ENCODE measurements at places on chromosomes 3 and 15.

GRCh38 chr3:197615430-197615829 is 59.7 kb upstream of the BDH1 start:
- no peak overlapping the region for H3K4me3 ChIP-seq
- H3K36me3 ChIP-seq, result peaks cover 62% of the 10 kb centered on the region
- H3K27me3 ChIP-seq, result no peaks in the 10 kb centered on the region

GRCh38 chr15:82730022-82730530 is 20.4 kb upstream of the AP3B2 start:
- no peak overlapping the region for H3K27ac ChIP-seq
- no peaks in the 10 kb centered on the region for H3K36me3 ChIP-seq
- H3K4me3 ChIP-seq, result no peak overlapping the region

GRCh38 chr3:98402507-98402906 is 12.0 kb downstream of the OR5K3 start:
- DNase-seq, result no peak
- H3K4me3 ChIP-seq, result no peak overlapping the region
- H3K27me3 ChIP-seq, result no peaks in the 10 kb centered on the region

DNA sequence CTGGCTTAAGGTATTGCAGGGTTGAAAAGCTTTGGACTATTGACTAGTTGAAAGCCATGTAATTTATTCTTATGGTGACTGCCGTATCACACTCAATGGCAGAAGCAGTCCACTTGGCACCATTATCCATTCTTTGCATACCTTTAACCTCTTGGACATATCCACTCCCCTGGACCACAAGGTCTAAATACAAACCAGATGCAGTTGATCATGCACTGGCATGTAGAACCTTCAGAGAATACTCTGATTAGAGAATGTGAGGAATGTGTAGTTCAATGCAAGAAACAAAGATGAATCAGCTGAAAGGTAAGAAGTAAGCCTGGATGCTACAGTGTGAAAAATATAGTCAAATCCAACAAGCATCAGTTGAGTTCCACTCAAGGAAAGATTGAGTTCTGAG is 93.1 kb downstream of the FRMD5 start:
- DNase-seq, result no peak
- H3K4me3 ChIP-seq, result no peak overlapping the region
- H3K36me3 ChIP-seq, result no peaks in the 10 kb centered on the region
- no peaks in the 10 kb centered on the region for H3K27me3 ChIP-seq
- no peak overlapping the region for H3K27ac ChIP-seq
- no peaks in the 10 kb centered on the region for H3K4me1 ChIP-seq

DNA sequence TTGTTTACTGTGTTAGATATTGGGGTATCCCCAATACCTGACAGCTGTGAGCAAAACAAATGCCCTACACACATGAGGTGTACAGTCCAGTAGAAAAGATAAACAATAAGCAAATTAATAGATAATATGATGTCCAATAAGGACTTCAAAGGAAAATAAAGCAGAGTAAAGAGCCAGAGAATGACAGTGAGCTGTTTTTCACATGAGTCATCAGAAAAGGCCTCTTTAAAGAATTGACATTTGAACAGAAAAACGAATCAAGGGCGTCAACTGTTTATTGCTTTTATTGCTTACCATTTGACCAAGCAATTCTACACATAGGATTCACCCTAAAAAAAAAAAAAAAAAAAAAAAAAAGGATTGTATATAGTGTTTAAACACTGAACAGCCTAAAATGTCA is 96.6 kb upstream of the FLNB start:
- no peak overlapping the region for H3K4me3 ChIP-seq
- H3K36me3 ChIP-seq, result peaks cover 64% of the 10 kb centered on the region
- H3K27ac ChIP-seq, result peak overlapping the region; percentile 43
- H3K27me3 ChIP-seq, result no peaks in the 10 kb centered on the region
- H3K4me1 ChIP-seq, result peaks cover 35% of the 10 kb centered on the region

DNA sequence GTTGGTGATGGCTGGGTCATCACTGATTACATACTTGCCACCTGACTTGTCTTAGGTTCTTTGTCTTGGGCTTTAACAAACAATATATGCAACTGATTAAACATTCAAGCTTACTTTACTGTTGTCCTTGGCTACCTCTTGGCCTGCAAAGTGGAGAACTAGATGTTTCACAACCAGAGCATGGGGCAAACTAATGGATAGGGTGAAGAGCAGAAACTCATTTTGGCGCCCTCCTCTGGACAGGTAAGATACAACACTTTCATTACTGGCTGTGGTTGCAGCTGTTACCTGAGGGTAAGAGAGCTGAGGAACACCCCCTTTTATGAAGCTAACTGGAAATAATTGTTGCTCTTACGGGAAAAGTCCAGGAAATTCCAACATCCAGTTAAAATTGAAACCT is 262.1 kb downstream of the NAALADL2 start:
- H3K4me1 ChIP-seq, result no peaks in the 10 kb centered on the region
- H3K36me3 ChIP-seq, result no peaks in the 10 kb centered on the region
- no peak for DNase-seq
- no peak overlapping the region for H3K4me3 ChIP-seq
- H3K27ac ChIP-seq, result no peak overlapping the region

DNA sequence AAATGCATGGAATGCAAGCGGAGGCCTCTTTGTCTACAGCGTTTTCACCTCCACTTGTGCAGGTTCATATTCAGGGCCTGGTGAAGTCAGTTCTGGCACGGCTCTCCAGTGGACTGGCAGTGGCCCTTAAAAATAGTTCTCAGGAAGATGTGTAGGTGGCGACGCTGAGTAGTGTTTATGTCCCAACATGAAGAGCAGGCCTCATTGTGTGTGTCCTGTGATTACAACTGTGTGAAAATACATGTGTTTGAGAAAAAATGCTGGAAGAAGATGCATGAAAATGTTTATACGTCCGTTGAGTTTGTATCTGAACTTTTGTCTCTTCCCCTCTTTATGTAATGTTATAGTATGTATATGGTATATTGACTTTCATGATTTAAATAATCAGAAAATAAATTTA is 7.2 kb downstream of the LIPC start:
- peaks cover 18% of the 10 kb centered on the region for H3K4me1 ChIP-seq
- no peak for DNase-seq
- no peak overlapping the region for H3K4me3 ChIP-seq
- no peaks in the 10 kb centered on the region for H3K36me3 ChIP-seq
- no peak overlapping the region for H3K27ac ChIP-seq

GRCh38 chr3:88267847-88268246 is 118.1 kb downstream of the C3orf38 start:
- no peaks in the 10 kb centered on the region for H3K4me1 ChIP-seq
- H3K27me3 ChIP-seq, result no peaks in the 10 kb centered on the region
- no peak for DNase-seq

DNA sequence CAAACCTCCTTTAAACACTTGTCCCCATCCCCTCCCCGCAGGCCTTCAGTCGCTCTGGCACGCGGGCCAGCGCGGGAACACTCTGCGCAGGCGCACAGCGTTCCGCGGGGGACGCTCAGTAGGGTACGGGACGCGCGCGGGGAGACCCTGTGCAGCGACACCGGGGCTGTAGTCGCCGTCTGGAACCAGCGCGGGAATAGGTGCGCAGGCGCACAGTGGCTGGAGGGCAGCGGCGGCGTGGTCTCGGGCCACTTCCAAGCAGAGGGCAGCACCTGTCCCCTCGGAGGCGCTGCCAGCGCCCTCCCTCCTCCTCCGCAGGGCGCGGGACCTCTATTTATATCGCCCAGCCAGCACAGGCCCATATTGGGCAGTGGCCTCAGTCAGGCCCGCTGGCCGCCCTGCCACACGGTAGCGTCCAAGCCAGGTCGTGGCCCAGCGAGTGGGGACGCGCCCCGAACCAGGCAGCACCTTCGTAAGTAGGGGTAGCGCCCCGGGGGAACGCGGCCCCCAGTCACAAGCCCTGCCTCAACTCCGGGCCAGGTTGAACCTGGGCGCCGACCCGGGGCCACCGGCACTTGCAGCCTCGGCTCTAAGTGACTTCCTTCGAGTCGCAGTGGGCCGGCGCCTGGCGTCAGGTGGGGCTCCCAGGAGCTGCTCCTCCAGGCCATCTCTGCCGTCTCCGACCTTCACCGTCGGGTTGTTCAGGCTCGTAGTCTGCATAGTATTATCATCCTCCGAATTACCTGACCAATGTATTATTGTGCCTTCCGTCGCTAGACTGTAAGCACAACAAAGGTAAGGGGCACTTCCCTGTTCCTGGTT is at the start of gene KBTBD12:
Gene KBTBD12 (plus strand): TSS at position 118 of the 822 bp plus-strand sequence. CDS start 7,830 bp downstream, outside the sequence.
- no peak for DNase-seq
- no peaks in the 10 kb centered on the region for H3K36me3 ChIP-seq
- H3K4me3 ChIP-seq, result peak within 1 kb of the TSS; percentile 84
- H3K27ac ChIP-seq, result peak within 1 kb of the TSS; percentile 86

DNA sequence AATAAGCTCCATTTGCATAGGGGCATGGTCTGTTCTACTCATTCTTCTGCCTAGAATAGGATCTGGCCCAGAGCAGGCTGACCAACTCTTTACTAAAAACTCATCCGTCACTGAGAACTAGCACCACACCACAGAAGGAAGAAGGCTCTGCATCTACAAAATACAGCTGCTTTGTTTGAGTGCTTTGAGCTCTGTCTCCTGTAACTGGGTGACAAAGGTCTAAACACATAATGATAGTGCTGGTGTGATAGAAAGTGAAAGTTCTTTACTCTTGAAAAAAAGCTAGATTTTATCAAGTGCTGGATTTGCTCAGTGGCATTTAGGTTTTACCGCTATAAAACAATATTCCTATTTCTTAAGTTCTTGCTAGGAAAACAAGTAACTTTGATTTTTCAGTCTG is 140.7 kb downstream of the FHIT start:
- no peak overlapping the region for H3K4me3 ChIP-seq
- no peaks in the 10 kb centered on the region for H3K4me1 ChIP-seq
- no peaks in the 10 kb centered on the region for H3K36me3 ChIP-seq

DNA sequence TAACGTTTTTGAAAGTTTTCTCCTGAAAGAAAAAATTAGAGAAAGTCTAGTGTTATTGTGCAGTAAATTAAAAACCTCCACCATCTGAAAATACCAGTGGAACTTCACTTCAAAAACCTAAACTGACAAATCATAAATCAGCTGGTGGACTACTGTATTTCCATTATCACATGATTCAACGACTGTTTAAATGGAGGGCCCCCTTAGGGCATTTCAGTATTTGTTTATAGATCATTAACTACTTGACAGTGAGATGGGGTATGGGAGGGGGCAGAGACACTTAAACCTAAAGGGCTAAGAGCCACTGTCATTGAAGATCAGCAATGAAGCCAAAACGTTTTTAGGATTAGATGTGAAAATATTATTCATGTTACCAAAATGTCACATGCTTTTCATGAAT is 8.8 kb upstream of the C15orf61 start:
- no peaks in the 10 kb centered on the region for H3K4me1 ChIP-seq
- H3K4me3 ChIP-seq, result no peak overlapping the region
- H3K27ac ChIP-seq, result no peak overlapping the region
- H3K27me3 ChIP-seq, result no peaks in the 10 kb centered on the region
- no peak for DNase-seq

DNA sequence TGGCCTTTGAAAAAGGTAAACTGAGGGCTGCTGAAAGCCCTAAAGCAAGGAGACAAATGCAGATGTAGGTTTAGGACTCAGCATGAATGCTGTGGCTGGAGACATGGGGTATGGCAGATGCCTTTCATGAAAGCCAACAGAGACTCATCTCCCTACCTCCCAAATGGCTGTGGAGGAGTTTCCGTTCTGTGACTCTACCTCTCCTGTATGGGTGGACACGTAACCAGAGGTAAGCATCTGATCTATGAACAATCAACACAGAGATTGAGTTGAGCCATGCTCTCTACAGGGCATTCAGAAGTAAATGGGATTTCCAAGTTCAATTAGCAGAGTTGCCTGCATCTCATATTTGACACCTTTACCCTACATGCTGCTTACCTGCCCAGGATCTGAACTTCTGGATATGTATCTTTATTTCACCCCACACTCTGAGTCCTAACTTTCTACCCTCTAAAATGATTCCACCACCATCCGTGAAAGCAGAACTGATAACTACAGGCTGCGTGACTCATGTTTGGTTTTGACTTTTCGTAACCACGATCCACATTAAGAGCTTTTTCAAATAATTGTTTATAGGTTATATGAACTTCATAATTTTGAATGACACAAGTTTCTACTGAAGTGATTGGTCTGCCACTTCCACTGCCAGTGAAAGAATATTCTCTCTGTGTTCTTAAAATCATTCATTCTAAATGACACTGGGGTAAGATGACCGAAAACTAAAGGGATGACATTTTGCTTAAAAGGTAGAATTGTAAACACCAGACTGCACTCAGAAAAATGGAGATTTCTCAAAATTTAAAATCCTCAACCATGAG is 1058.7 kb downstream of the FHIT start:
- no peaks in the 10 kb centered on the region for H3K36me3 ChIP-seq
- H3K4me1 ChIP-seq, result no peaks in the 10 kb centered on the region
- no peaks in the 10 kb centered on the region for H3K27me3 ChIP-seq

- no peak for DNase-seq
- no peaks in the 10 kb centered on the region for H3K27me3 ChIP-seq
- H3K36me3 ChIP-seq, result peaks cover 27% of the 10 kb centered on the region
Observed at GRCh38 chr3:124965413-124965812, 30.9 kb upstream of the MUC13 start.
